EL (cell line): ENCODE measurements at places on chromosomes 13 and 19.

DNA sequence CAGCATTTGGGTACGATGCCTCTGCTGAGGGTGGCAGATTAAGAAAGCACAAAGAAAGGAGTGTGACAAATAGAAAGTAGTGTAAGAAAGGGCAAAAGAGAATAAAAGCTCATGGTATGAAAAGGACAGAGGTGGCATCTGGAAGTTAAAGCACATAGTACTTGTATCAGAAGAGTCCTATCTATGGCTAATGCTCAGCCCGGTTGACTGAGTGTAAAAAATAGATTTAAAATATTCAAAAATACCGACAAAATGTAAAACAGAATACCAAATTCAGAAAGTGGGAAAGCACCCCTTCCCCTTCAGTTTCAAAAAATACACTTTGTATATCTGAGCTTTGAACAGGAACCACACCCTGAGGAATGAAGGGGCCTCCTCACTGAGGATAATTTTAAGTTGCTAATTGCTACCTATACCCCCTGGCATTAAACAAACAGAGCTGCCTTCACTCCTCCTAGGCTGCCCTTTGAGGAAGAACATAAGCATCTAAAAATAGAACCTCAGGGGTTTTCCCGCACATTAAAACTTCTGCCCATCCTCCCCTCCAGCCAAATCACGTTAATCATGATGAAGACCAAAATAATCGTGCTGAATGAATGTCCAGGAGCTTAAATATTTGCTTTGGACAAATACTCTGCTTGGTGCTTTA lies 43.3 kb downstream of the DLEU7 start:
- DNase-seq, result no peak

GRCh38 chr19:32971012-32971595 lies 654 bp downstream of the CEP89 start:
- peak; percentile 4 for DNase-seq

DNA sequence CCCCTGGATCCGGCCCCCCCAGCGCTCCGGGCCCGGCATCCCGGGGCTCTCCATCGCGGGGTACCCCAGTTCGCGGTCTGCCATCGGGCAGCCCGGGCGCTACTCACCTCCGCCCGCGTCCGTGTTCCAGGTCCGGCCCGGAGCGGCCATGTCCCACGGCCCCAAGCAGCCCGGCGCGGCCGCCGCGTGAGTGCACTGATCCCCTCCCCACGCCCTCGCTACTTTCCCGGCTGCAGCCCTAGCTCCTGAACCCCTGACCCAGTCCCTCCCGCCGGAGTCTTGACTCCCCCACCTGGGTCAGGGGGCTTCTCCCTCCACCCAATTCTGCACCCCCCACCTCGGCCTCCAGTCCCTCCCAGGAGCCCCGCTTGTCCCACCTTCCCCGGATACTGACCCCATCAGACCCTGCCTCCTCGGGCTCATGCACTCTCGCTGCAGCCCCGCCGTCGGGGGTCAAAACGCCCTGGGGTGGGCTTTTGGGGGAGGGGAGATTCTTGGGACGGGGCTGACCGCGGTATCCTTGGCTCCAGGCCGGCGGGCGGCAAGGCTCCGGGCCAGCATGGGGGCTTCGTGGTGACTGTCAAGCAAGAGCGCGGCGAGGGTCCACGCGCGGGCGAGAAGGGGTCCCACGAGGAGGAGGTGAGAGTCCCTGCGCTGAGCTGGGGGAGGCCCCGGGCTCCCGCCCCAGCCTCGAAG lies 566 bp downstream of the HMG20B start:
- DNase-seq, result no peak

GRCh38 chr19:5952193-5953029 lies 25.5 kb downstream of the RANBP3 start:
- no peak for DNase-seq

GRCh38 chr19:46849610-46850009 lies 1.0 kb downstream of the AP2S1 start:
- DNase-seq, result peak; percentile 39

DNA sequence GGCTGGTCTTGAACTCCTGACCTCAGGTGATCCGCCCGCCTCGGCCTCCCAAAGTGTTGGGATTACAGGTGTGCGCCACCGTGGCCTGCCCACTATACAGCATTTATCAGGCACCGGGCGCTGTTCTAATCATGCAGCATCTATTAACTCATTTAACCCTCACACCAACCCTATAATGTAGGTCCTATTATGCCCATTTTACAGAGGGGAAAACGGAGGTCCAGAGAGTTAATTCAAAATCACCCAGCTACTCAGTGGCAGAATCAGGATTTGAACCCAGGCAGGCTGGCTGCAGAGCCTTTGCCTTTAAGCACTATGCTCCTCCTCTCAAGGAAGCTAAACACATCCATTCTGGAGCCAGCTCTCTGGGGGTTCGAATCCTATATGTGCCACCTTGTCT lies 54.3 kb downstream of the MAP4K1 start:
- DNase-seq, result no peak

DNA sequence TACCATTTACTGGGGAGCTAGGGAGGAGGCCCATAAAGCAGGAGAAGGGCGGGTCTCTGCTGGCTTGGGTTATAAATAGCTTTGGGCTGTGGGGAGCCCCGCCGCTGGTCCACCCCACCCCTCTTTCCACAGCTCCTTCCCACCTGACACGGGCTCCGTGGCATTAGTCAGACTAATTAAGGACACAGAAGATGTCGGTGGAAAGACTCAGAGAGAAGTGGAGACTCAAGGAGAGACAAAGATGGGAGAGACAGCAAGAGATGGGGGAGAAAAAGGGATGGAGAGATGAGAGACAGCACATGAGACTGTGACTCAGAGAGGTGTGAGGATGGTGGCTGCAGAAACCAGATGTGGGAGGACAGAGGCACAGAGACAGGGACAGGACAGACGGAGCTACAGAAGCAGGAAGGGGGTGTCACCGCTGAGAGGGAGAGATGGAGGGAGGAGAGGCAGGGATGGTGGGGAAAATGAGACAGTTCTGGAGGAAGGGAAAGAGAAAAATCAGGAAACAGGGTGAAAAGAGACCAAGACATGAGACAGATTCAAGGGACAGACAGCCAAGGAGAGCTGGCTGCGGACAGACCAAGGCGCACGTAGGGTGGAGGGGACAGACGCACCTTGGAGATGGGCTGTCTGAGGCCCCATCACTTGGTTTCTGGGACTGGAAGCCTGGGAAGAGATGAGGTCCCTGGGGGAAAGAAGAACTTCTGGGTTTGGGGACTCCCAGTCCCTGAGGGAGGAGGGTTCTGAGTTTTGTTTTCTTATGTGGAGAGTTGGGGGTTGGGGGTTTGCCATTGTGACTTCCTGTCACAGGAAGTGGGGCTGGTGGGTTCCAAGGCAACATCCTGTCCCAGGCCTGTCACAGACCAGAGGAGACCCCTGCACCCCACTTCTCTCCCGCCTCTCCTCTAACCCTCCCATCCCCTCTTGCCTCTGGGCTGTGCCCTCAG lies 4.1 kb downstream of the ARHGEF1 start:
- no peak for DNase-seq

- DNase-seq, result peak; percentile 37
Observed at GRCh38 chr19:3210347-3211017, 14.0 kb upstream of the CELF5 start.

- DNase-seq, result no peak
Observed at GRCh38 chr13:102132777-102133295, 269.0 kb downstream of the FGF14 start.
